Amniotic epithelial cell (primary cell): ENCODE measurements at places on chromosomes 2 and 18.
A peak's percentile ranks its signal among the peaks of the same experiment; 100 is the strongest.

DNA sequence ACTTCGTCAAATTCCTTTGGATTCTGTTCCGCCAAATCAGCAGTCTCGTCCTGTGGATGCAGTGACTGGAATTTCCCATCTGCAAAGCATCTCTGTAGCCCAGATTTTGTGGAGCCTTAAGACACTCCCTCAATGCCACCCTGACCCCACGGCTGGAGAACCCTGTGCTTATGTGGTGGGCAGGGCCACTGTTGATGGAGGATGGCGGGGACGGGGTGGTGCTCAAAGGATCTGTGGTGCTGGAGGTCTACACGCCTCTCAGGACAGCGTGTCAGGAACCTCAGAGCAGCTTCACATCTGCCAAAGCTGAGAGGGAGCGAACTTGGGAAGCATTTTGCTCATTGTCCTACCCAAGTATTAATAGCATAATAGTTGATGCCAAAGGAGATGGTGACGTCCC is 200.1 kb downstream of the MGAT5 start:
- DNase-seq: no peak

GRCh38 chr2:18445433-18446320 is 114.8 kb downstream of the RDH14 start:
- peak; percentile 63 for DNase-seq

DNA sequence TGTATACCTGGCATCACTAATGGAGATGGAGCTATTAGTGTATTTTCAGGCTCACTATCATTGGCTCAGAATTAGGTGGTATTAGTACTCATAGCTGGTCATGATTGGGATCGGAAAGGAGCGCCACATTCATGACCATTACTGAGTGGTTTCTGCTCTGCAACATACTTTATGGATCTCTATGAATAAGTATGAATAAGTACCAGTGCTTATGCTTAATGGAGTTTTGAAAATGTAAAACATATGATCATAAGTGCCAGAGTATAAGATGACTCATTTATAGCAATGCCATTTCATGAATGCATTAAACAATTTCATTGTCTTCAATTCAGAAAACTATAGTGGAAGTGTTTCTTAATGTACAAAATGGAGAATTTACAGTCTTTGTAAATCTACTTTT is 156.7 kb downstream of the GALNT3 start:
- no peak for DNase-seq

DNA sequence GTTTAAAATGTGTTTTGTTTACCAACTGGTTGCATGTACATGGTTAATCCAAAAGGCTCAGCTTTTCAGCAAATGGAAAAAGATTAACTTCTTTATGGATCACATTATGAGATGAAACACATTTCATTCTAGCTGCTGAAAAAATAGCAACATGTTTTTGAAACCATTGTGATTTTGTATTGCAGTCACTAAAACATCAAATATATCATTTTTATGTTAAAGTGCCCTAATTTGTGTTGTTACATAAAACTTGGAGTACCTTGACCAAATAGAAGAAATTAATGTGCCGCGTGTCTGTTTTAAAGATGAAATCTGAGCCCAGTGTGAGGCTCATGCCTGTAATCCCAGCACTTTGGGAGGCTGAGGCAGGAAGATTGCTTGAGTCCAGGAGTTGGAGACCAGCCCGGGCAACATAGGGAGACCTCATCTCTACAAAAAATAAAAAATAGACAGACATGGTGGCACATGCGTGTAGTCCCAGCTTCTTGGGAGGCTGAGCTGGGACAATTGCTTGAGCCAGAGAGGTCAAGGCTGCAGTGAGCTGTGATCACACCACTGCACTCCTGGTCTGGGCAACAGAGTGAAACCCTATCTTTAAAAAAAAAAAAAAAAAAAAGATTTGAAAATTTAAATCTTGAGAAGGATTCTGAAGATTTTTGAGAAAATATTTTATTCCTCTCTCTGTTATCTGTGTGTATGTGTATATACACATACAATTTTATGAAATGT is 96.6 kb downstream of the FMNL2 start:
- DNase-seq: no peak

GRCh38 chr2:202716953-202717597 is 82.3 kb downstream of the FAM117B start:
- no peak for DNase-seq

- DNase-seq: no peak
These were observed 46.3 kb downstream of the ZNF519 start for GRCh38 chr18:14085770-14086457.

DNA sequence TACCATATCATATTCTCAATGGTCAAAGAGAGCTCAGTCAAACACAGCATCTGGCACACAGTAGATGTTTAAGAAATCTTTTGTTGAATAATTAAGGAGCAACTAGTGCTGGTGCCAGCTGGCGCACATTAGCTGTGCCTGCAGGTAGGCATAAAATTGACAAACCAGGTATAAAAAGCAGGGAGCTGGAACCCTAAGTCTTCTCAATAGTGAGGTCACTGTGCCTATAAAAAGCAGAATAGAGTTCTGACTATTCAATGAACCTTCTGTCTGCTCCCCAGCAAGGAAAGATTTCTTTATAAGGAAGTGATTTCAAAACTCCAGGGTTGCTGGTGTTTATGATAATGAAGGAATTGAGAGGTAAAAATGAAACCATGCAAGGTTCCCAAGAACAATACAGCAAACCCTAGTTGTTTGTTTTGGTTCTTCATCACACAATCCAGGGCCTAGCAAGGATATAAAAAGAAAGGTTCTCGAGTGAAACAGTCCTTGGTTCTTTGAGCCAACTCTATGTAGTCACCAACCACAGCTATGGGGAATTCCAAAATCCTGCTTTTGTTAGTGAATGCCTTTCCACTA is 76.1 kb downstream of the THADA start:
- DNase-seq: peak; percentile 90

DNA sequence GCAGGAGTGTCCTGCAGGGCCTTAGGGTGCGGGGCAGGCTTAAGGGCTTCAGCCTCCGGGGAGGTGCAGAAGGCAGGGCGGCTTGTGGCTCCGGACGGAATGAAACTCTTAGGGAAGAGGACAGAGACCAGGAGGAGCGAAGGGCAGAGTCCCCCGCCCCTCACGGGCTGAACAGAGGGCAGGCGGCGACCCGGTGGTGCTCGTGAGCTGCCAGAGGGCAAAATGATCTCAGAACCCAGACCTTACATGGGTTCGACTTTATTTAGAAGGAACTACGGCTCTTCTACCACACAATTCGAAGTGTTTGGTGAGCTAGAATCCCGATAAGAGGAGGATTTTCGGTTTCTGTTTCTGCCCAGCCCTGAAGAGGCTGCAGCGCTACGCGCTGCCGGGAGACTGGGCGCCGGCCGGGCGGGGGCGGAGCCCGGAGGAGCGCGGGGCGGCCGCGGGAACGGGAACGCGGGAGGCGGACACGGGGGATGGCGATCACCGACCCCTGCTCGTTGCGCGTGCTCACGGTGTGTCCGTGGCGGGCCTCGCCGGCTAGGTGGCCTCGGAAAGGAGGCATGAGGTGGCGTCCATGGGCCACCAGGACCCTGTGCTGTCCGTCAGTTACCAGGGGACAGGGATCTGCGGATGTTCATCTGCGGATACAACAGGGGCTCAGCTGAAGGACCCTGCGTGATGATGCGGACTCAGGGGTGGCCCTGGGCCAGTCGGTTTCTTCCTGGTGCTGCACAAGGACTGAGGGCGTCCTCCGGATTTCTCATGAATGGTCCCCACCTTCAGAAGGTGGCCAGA is 4.2 kb upstream of the SP100 start:
- DNase-seq: peak; percentile 54

DNA sequence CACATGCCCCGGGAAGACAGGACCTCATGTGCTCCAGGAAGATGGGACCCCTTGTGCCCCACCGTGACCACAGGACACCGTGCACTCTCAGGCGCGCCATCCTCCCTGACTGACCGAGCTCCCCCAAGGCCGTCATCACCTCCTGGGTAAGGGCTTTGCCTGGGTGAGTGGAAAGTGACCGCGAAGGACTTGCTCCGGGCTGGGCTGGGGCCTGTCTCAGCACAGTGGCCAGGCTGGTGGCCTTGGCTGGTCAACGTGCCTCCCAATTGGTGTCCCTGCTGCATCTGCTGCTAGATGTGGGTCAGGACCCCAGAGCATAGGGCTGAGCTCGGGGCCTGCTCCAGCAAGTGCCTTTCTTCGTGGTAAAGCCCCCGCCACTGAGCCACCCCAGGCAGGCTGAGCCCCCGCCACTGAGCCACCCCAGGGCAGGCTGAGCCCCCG is 69.7 kb upstream of the CTDP1 start:
- DNase-seq: no peak

GRCh38 chr18:48922801-48923730 is 27.7 kb downstream of the SMAD7 start:
- peak; percentile 95 for DNase-seq
